ENCODE measurements at places on chromosomes 1 and 21.
A peak's percentile ranks its signal among the peaks of the same experiment; 100 is the strongest.

DNA sequence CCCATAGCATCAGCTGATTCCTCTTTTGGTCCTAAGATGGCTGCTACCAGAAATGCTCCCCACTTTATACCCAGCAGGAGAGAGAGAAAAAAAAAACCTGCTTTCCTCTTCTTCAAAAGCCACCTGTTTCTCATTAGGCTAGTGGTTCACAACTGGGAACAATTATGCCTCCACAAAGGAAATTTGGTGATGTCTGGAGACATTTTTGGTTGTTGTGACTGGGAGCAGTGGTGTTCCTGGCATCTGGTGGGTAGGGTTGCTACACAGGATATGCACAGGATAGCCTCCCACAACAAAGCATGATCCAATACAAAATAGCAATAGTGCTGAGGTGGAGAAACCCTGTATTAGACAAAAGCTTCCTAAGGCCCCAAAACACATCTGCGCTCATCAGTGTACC is 38.5 kb upstream of the SGIP1 start:
- no peak for DNase-seq

GRCh38 chr1:243727503-243728203 is 122.4 kb downstream of the AKT3 start:
- DNase-seq, result no peak

DNA sequence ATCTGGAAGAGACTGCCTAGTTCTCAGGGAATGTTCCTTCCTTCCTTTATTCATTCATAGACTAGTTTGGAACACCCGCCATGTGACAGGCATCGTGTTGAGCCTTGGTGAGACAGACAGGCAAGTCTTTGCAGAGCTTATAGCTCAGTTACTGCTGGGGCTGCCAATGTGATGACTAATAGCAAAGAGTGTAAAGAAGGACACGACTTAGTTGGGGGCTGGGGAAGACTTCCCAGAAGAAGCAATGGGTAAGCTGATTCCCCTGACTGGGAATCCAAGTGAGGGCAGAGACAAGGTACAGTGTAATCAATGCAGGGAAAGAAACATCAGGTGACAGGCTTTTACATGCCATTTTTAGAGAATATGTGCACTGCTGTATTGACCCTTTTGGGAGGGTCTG is 51.2 kb downstream of the TENT5C start:
- DNase-seq, result peak; percentile 64

- no peak for DNase-seq
These were observed 45.2 kb downstream of the EPRS1 start for GRCh38 chr1:220001095-220001501.

DNA sequence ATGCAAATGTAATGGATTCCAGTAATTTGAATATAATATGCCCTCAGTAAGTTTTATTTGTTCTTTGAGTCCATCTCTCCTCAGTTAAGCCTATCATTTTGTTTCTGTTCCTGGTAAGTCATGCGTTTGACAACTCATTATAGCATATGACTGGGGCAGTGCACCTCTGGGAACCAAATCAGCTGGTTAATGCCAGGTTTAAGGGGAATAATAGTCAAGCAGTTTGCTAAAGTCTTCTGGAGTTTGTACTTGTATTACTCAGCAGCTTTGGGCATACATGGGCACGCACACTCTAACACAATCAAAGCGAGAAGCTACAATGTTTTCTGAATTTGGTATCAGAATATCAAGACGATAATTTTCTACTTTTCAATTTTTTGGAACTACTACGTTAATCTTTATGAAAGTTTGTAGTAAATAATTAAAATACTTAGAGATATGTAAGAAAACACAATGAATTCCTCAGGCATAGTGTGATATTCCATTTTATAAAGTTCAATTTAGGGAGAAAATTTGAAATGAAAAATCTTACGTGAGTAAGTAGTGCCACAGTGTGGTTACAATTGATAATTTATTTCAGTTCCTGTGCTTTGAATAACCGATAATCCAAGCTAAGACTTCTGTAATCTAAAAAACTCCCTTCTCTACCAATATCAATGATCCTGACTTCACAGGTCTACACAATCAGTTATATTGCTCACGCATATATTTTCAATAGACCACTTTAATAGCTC is 43.8 kb upstream of the KCTD3 start:
- no peak for DNase-seq

DNA sequence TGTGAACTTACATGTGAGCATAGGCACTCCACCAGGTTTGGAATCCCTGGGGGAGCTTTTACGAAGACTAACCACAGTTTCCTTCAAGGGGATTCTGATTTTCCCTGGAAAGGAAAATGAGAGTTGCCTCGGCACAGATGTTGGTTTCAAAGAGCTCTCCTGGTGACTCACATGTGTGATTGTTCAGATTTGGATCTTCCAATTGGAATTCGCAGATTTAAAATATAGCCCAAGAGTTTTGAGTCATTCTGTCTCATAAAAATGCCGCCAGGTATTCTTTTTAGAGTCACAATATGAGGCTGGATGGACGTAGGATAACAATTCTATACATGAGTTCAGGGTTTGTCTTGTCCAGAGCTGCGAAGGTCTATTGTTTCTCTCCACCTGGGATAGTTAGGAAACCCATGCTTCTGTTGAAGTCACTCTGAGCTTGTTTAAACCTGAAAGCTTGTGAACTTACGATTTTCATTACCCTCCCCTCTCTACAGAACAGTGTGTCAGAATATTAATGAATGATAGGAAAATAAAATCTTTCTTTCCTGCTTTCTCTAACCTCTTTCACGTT is 64.9 kb downstream of the TGFB2 start:
- no peak for DNase-seq

DNA sequence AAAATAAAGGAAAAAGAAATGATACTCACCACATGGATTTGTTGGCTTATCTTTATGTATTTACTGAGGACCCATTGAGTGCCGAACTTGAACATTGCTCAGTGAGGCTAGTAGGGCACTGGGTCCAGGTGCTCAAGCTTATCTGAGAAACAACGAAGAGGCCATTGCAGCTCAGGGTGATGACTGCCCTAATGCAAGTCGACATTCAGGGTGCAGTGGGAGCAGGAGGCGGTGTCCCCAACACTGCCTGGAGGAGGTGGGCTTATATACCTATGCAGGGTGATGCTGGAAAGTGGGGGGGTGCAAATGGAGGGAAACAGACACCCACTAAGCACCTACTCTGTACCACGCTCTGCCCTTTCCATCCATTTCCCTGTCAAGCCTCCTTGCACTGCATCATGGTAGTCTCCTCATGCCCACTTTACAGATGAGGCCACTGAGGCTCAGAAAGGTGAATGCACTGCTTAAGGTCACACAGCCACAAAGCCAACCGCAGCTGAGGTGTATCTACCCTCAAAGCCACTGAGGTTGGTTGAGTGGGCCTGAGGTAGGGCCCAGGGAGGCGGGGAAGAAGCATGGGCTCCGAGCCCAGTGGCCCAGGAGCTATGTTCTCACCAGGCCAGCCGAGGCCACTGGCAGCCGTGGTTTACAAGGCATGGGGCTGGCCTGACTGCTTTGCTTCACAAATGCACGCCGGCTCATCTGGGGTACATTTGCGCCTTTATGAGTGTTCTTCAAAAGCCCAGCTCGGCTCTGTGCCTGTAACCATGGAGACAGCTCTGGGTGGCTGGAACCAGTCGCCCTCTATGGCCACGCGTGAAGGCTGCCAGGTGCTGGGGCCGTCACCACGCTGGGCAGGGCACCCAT is 103.8 kb downstream of the EPHB2 start:
- DNase-seq, result no peak

GRCh38 chr1:153944827-153945117 is 1.7 kb downstream of the DENND4B start:
- DNase-seq, result no peak

GRCh38 chr1:108747171-108747850 is 837 bp downstream of the STXBP3 start:
- peak; percentile 91 for DNase-seq

- no peak for DNase-seq
These were observed 57.9 kb upstream of the S1PR1 start for GRCh38 chr1:101178688-101179491.

GRCh38 chr1:112718691-112719418 is 3.7 kb upstream of the PPM1J start:
- DNase-seq, result peak; percentile 73

- DNase-seq, result no peak
These were observed 23.9 kb upstream of the KNCN start for GRCh38 chr1:46575300-46575699.

GRCh38 chr1:115469703-115470476 is 131.8 kb upstream of the NGF start:
- peak; percentile 85 for DNase-seq

DNA sequence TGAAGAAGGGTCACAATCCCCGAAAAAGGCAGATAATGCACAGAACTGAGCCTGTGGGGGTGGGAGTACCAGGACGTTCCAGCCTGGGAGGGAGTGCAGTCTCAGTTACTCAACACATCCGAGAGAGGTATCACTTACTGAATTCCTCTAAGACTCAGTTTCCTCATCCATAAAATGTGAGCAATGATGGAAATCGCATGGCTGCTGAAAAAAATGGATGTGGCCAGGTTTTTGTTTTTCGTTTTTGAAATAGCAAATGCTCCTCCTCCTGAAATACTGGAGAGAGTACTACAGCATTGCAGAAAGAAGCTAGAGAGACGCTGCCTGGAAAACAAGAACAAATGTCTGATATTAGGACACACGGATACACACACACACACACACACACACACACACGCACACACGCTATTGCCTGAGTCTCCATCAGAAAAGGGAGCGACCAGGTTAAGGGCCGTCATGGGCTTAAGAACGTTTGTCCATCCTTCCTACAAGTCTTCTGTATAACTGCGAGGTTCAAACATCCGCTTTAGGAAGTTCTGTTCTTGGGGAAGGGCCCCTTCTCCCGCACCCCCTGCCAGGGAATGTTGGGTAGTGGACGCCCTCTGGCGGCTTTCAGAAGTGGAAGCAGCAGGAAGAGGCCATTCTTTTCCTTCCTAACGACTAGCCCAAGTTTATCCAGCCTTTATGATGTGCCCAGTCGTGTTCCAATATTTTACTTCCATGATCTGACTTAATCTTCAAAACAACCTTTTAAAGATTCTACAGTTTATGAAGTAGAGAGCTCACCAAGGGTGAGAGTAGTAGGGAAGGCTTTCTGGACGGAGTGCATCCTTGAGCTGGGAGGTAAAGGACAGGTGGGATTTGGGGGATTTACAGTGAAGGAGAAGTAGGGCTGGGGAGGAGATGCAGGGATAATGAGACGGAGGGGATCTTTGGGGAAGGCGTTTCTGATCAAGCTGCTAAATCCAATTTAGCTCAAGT is 699 bp upstream of the NES start:
- DNase-seq, result peak; percentile 80

- no peak for DNase-seq
These were observed 25.6 kb upstream of the GUCA2A start for GRCh38 chr1:42189931-42190853.

DNA sequence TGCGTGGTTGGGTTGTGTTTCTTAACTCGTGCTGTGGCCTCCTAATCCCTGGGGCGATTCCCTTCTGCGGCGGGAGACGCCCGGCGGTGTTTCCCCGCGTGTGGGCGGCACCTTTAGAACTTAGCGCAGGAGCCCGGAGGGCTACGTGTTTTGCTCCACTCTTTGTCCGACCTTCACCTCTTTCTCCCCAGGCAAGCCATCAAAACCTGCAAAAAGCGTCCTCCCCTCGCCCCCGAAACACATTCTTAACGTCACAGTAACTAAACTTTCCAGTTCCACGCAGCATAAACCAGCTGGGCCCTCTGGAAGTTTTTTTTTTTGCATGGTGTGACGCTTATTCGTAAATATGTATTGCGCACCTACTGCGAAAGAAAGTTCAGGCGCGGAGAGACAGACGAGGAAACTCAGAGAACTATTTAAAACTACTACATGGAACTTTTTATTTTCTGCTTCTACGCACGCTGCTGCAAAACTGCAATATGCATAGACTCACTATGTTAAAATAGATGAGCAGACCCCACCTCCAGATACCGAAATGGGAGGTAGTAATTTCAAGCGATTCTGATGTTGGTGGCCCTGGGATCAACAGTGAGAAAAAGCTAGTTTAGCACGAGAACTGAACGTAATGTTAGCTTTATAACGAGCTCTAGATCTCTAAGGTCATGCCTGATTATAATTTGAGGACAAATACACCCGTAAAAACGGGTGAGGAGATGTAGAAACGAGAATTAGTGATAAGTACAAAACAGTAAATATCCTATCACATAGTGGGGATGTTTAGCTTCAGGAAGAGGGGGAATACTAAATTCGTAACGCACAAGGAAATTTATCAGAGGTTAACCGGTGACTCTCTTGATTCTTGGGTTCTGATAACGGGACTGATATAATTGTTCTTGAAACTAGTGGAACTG is 920 bp downstream of the MTR start:
- peak; percentile 20 for DNase-seq

GRCh38 chr1:233364695-233365539 is 37.4 kb downstream of the MAP3K21 start:
- DNase-seq, result no peak

GRCh38 chr1:2300004-2300771 is 72.1 kb downstream of the SKI start:
- no peak for DNase-seq

Measured in K562 (cell line).